ENCODE measurements at places on chromosomes 6 and 20. TPM values are rescaled to one million over a fixed set of nuclear protein-coding genes. Genes with fewer than 3 reads are reported as not detected.

DNA sequence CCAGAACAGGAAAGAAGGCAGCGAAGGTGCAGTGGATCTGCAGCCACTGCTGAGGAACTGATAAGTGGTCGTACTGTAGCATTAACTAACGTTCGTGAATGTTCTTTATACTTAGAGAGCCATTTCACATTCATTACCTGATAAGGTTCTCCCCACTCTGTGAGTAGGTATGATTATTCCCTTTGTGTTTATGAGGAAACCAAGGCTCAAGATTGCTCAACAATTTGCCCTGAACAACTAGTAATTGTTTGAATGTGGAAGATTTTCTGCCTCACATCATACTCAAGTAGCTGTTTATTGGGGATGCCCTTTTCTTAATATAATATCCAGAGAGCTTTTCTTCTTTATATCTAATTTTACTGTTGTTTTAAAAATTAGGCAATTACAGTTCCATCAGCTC lies 24.9 kb upstream of the ELOVL5 start:
- H3K4me3 ChIP-seq: no peak overlapping the region
- no peak for DNase-seq
- no peaks in the 10 kb centered on the region for H3K27me3 ChIP-seq
- H3K27ac ChIP-seq: no peak overlapping the region

GRCh38 chr6:166005944-166006899 lies 161.4 kb downstream of the TBXT start:
- H3K36me3 ChIP-seq: no peaks in the 10 kb centered on the region
- H3K27me3 ChIP-seq: peaks cover 11% of the 10 kb centered on the region
- peaks cover 10% of the 10 kb centered on the region for H3K4me1 ChIP-seq
- H3K27ac ChIP-seq: peak overlapping the region; percentile 76
- peak overlapping the region; percentile 47 for H3K4me3 ChIP-seq
- peak; percentile 90 for DNase-seq

Gene BANF2
- not detected for total RNA-seq

DNA sequence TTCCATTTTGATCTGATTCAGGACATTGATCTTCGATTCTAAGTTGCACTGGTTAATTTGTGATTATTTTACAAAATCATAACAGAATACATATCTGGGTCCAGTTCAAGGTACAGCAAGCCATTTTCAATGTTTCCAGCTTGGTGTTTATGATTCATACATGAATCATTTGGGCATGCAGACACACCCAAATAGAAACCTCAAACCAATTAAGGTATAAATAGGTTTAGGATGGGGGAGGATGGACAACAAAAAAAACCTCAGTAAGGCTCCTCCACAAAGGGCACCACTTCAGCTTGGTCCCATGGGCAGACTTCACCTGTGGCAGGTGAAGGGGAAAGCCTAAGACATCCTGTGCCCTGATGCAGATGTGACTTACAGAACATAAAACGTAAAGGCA lies 192.7 kb downstream of the KHDC1L start:
- no peak for DNase-seq
- H3K27ac ChIP-seq: no peak overlapping the region
- H3K4me3 ChIP-seq: no peak overlapping the region
- H3K36me3 ChIP-seq: no peaks in the 10 kb centered on the region

DNA sequence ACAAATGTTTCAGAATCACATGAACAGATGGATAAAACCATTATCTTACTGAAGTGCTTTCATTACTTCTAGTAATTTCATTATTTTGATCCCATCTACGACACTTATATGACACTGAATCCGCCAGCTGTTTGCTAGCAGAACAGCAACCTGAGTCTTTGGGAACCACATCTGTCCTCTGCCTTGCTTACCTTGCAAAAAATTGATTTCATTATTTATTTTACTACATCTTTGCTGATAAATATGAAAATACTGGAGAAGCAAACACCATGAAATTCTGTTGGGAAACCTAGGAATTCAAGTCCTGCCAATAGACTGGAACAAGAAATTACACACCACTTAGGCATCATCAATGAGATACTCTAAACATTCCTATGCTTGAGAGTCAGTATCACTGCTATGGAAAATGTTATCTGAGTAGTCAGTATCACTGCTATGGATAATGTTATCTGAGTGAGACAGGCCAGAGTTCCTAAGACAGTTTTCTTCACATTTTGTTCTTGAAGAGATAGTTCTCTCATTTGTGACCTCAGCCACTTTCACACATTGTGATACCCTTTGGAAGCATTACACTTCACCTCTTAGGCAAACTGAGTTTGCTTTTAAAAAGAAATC lies 91.9 kb downstream of the PDE10A start:
- H3K4me3 ChIP-seq: no peak overlapping the region
- no peak overlapping the region for H3K27ac ChIP-seq
- no peak for DNase-seq
- H3K27me3 ChIP-seq: no peaks in the 10 kb centered on the region

GRCh38 chr6:114592506-114592905 lies 249.7 kb upstream of the HS3ST5 start:
- H3K4me1 ChIP-seq: no peaks in the 10 kb centered on the region
- H3K27ac ChIP-seq: no peak overlapping the region
- no peaks in the 10 kb centered on the region for H3K36me3 ChIP-seq
- H3K4me3 ChIP-seq: no peak overlapping the region
- no peaks in the 10 kb centered on the region for H3K27me3 ChIP-seq
- DNase-seq: no peak
